ENCODE measurements at places on chromosomes 16 and 17.

GRCh38 chr16:88685156-88686061 lies 898 bp downstream of the SNAI3 start:
- peak; percentile 58 for DNase-seq

- peak; percentile 90 for DNase-seq
Measured at GRCh38 chr16:60107437-60107836, 1373.3 kb upstream of the GOT2 start.

GRCh38 chr17:5468075-5468473 lies 708 bp downstream of the DHX33 start:
- no peak for DNase-seq

- no peak for DNase-seq
Measured at GRCh38 chr17:53033297-53033696, 789.4 kb upstream of the KIF2B start.

GRCh38 chr17:45666046-45666600 lies 118.0 kb upstream of the CRHR1 start:
- no peak for DNase-seq

- DNase-seq: peak; percentile 47
Measured at GRCh38 chr16:52912565-52913173, 140.0 kb downstream of the CHD9NB start.

- peak; percentile 29 for DNase-seq
Measured at GRCh38 chr16:80317599-80318037, 223.2 kb upstream of the DYNLRB2 start.

- no peak for DNase-seq
Measured at GRCh38 chr17:17191961-17192381, 14.2 kb downstream of the PLD6 start.

DNA sequence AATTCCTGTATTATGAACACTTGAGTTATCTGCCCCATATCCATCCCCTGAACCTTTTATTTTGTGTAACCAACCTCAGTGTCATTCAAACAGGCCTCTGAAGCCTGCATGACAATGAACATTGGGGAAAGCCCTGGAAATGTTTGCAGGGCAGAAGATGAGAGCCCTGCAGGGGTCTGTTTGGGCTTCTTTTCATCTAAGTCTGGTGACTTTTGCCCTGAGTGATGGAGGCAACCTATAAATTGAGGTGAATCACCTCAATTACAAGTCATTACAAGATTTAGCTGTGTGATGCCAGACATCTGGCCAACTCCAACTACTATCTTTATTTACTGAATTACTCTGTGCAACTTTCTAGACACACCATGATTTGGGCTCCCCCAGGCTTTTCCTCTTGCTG lies 189.2 kb downstream of the MAF start:
- DNase-seq: no peak

GRCh38 chr16:75251280-75252048 lies at the start of gene BCAR1:
BCAR1 (minus strand) TSS chr16:75251624; CDS start chr16:75251482, 142 bp downstream.
- DNase-seq: peak; percentile 78

DNA sequence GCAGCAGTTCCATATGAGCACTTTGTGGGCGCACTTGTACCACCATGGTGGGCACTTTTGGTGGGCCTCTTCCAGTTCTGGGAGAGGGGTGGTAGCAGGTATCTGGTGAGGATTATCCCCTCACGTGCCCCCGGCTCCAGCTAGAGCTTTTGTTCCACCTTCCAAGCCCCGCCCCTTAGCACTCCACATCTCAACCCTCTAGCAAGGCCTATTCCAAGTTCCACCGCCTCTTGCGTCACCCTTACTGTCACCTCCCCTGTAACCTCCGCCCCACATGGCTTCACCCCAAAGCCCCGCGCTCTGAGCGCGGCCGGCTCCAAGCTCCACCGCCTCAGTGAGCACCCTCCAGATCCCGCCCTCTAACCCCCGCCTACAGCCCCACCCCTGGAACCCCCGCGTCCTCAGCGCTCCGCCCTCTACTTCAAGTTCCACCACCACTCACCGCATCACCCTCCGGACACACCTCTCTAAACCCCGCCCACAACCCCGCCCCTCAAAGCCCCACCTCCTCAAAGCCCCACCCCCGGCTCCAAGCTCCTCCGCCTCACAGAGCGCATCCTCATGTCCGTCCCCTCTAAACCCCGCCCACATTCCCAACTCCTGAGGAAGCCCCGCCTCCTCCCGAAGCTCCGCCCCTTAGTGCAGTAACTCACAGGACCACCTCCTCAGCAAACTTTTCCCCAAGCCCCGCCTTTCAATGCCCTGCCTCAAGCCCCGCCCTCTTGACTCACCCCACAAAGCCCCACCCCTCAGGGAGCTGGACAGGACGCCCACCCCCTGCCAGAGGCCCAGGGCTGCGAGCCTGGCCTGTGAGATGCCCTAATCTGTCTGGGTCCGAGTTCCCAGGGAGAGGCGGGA lies 11.1 kb downstream of the SCN4A start:
- peak; percentile 32 for DNase-seq

- DNase-seq: no peak
Measured at GRCh38 chr16:73049091-73049490, 1.2 kb upstream of the ZFHX3 start.

DNA sequence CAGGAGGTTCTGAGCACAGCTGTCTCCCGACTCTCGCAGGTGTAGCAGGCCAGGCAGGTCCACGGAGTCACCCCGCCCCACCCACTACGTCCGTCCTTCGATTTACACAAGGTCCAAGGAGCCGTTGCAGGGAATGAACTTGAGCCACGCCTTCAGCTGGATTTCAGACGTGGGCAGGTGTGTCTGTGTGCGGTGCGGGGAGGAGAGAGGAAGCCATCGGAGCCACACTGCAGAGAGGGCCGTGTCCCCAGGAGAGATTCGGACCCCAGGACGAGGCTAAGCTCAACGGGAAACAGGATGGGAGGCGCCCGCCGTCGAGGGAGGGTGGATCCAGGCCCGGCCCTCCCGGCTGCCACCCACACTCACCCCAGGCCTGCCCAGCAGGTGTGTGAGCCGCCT lies 50.3 kb downstream of the RPH3AL start:
- DNase-seq: no peak

DNA sequence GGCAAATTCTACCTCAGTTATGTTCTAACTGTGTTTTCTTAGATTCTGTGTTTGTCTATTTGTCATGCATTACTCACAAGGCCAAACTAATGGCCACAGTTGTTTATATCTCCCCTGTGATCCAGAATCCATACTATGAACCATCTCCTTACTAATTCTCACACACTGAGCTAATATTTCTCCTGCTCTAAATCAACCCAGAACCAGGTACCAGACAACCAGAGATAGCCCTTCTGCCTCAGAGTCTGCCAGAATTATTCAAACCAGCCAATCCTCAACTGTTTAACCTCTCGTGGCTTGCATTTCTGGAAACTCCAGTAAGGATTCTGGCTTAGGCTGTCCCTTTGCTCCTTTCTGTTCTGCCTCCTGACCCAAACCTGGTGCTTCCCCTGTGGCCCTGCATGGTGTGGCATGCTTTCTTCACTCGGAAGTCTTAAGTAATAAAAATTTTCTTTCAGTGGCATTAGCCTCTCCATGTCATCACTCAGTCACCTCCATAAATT lies 59.4 kb downstream of the EFCAB5 start:
- DNase-seq: no peak

Measured in HT1080 (cell line).